ENCODE measurements at places on chromosomes 11 and 22. TPM values are rescaled to one million over a fixed set of nuclear protein-coding genes. Genes with fewer than 3 reads are reported as not detected.

DNA sequence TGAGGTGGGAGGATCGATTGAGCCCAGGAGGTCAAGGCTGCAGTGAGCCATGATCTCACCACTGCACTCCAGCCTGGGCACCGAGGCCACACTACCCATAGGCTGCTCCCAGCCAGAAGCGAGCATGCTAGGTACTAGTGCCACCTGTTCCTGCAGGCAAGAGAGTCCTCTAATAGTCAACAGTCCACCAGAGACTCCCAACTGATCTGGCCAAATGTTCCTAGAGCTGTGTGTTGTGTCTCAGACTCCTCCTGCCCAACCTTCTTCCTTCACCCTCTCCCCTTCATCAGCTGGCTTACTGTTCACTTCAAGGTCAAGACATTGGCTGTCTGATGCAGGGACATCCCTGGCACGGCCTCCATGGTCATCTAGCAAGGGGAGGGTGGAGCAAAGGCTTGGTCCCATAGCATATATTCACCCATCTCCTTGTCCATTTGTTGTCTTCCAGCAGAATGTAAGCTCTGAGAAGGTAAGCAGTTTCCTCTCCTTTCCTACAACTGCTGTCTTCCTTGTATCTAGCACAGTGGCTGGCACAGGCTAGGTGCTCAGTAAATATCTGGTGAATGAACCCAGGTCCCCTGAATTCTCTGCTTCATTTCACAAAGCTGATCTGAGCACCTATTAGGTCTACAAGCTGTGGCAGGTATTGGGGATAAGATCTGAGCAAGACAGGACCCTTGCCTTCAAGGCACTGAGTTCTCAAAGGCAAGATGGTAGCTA lies 126.2 kb upstream of the SERPIND1 start:
- DNase-seq: no peak

- no peak for DNase-seq
Observed at GRCh38 chr11:27672836-27673464, 27.3 kb downstream of the BDNF start.

GRCh38 chr22:32042924-32043323 lies at the start of gene SLC5A1:
Gene SLC5A1, plus strand, starts transcription at chr22:32043261. Its CDS starts 21 bp downstream, at chr22:32043282.
- DNase-seq: no peak

GRCh38 chr22:26891429-26891828 lies 234.0 kb downstream of the MIAT start:
- no peak for DNase-seq

DNA sequence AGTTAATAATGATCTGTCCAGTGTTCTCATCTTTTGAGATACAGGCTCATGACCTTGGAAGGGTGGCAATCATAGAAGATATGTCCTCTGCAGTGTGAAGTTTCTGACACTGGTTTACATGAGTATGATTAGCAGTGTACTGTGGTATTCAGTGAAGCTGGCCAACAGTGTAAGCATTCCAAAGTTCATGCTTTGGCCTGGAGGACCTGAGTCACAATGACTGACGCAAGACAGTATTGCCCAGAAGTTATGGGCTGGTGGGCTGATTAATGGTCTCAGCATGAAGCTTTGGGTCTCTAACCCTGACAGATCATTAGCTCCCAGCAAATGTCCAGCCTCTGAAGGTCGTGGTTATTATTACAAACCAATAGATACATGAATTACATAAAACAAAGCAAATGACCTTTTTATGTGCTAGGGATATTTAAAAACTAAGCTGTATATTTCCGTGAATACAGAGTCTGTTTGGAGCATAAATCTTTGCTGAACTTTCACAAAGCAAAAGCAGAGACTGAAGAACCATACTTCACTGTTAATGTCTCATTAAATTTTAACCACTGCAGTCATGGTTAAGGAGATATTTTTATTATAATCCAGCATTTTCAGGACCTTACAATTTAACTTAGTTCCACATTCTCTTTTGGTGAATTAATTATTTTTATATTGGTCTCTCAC lies 28.3 kb upstream of the USP47 start:
- DNase-seq: peak; percentile 18

The MTCH2 gene
- polyA plus RNA-seq: 111 TPM

GRCh38 chr22:20241579-20242392 lies 26.3 kb downstream of the RTN4R start:
- no peak for DNase-seq

DNA sequence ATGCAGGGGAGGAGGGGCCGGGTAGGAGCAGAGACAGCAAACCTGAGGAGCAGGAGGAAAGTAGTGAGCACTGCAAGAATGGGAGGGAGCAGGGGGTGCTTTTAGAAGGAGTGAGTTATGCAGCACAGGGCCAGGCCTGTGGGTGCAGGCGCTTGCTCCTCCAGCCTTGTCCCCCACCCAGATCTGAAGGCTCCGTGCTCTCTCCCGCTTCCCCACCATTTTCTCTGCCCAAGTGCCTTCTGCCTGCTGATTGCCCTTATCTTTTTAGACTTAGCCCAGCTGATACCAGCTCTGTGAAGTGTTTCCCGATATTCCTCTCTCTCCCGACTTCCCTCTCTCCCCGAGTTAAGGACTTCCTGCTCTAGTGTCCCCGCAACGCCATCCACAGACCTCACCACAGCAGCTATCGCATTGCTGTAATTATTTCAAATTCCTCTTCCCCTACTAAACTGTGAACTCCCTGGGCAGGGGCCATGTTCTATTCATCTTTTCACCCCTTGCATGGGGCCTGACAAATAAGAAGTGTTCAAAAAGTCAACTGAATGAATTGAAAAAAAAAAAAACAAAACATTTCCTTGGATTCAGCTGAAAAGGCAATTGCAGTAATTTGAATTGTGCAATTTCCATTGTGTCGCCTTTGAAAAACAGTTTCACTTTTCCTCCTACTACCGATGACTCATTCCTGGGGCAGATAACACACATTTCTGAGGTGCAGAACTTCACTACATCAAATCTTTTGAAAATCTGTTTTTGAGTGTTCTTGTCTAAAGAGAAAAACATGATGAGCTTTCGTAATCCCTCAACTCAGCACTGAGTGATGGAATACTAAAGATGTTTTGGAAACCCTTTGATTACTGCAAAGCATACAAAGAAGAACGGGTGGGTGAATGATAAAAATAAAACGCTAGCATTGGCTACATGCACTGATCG lies 69.7 kb upstream of the BMAL1 start:
- DNase-seq: peak; percentile 84

The LAMTOR1 gene
- 214 TPM for polyA plus RNA-seq

GRCh38 chr11:16946477-16947282 lies 67.5 kb downstream of the PLEKHA7 start:
- DNase-seq: no peak

The PRDX5 gene
- 647 TPM for polyA plus RNA-seq

The OR2AT4 gene
- not detected for polyA plus RNA-seq

The APOL2 gene
- polyA plus RNA-seq: 16.9 TPM

The RFPL1 gene
- not detected for polyA plus RNA-seq

GRCh38 chr11:11446564-11446963 lies 93.5 kb upstream of the CSNK2A3 start:
- no peak for DNase-seq

- no peak for DNase-seq
Observed at GRCh38 chr11:110297726-110298300, 1.4 kb upstream of the RDX start.

- DNase-seq: no peak
Observed at GRCh38 chr11:431921-432320, 9.9 kb downstream of the ANO9 start.

DNA sequence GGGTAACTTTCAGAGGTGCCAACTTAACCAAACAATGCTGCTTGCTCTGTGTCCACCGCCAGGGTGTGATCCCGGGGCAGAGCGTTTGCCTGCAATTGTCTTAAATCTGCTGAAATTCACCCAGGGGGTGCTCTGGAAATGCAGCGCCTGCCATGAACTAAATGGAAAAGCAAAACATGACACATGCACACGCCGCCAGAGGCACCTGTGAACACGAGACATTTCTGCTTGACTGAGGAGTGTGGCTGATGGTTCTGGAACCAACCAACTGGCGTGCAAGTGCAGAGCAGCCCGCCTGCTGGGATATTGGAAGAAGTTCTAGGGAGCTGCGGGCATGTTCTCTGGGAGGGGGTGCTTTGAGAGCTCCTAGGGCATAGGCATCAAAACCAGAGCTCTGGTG lies 30.4 kb downstream of the DSCAML1 start:
- no peak for DNase-seq

GRCh38 chr22:38696606-38697424 lies 3.9 kb downstream of the JOSD1 start:
- DNase-seq: peak; percentile 92

The MRGPRE gene
- not detected for polyA plus RNA-seq

The GAB2 gene
- polyA plus RNA-seq: 19.6 TPM

The APOL5 gene
- polyA plus RNA-seq: not detected

DNA sequence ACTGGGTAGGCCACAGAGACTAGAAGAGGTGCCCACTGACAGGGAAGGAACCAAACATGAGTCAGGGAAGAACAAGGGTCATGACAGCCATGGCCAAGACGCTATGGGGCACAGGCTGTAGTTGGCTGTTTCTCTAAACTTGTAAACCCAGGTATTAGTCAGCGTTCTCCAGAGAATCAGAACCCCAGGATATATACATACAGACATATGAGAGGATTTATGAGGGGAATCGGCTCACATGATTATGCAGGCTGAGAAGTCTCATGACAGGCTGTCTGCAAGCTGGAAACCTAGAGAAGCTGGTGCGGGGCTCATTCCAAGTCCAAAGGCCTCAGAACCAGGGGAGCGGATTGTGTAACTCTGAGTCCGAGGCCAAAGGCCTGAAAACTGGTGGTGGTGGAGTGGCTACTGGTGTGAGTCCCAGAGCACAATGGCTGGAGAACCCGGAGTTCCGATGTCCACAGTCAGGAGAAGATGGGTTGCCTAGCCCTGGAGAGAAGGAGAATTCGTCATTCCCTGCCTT lies 29.7 kb upstream of the CD81 start:
- DNase-seq: no peak

DNA sequence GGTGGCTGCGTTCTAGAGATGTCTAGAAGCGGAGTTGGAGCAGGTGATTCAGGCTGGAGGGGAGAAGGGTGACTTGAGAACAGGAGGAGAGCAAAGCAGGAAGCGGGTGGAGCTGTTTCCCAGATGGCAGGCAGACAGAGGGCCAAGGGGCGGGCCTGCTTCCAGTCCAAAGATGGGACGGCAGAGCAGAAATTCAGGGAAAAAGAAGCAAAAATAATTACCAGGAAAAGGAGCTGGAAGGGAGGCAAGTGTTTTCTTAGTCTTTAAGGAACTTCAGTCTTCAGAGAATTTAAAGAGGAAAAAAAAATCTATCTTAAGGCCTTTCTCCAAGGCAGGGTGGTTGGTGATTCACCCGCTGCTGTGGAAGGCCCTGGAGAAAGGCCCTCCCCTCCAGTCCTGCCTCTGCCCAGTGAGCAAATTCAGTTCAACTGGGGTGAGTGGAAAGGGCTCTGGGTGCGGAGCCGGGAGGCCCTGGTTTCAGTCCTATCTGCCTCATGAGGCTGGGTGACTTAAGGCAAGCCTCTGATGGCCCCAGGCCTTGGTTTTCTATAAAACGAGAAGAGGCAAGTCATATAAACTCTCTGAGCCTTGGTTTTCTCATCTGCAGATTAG lies 4.5 kb upstream of the CREB3L1 start:
- DNase-seq: peak; percentile 43

DNA sequence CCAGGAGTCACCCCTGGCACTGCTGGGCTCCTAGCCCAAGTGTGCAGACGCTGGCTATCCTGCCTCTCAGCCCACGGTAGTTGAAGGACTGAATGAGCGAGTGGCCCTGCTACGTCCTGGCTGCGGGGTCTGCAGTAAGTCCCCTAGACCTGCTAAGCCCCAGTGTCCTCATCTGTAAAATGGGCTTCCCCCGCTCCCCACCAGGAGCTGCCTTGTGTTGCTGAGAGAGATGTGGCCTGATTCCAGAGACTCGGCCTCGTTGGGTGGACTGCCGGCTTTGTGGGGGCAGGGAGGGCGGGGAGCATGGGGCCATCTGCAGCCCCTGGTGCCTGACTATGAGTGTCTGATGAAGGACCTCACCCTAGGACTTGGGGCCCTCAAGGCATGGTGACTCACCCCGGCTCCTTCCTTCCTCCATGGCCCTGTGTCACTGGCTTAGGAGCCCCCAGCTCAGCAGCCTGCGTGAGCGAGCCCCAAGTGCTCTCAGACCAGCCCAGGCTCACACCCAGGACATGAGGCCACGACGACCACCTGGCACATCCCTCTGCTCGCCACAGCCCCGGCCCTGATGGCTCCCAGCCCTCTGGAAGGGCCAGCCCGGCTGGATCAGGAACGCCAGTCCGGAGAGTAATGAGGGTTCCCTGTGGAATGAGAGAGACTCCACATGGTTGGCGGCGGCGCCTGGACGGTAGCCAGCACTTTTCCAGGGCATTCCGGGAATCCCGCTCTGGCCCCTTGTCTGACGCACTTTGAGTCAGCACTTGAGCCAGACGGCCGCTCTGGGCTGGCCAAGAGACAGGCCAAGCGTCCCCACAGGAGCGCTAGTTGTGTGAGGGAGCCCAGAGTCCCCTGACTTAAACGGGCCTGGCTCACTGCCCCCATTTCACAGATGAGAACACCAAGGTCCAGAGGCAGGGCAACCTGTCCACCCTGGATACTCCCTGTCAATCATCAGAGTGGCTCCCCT lies 50.5 kb upstream of the SHISAL1 start:
- DNase-seq: peak; percentile 85

The SLC43A1 gene
- polyA plus RNA-seq: 19.5 TPM

- DNase-seq: peak; percentile 87
Observed at GRCh38 chr22:24325105-24325757, 54.6 kb downstream of the SPECC1L start.

DNA sequence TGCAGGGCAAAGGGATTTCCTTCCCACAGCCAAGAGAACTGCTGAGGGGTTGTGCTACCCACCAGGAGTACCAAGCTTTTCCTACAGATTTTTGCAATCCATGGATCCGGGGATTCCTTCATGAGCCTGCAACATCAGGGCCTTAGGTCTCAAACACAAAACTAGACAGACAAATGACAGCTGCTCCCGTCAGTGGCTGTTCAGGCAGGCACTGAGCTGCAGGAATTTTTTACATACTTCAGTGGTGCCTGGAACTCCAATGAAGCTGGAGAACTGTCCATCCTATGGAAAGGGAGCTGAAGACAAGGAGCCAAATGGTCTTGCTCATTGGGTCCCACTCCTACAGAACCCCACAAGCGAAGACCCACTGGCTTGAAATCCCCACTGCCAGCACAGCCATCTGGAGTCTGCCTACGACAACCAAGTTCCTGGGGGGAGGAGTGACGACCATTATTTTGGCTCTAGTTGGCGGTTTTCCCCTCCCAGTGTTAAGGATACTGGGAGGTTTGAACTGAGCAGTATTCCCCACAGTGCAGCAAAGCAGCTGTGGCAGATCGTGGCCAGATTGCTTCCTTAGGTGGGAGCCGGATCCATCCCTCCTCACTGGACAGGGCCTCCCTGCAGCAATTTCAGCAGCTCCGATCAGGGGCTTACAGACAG lies 157.7 kb upstream of the TMEM45B start:
- DNase-seq: no peak

The MFNG gene
- 257 TPM for polyA plus RNA-seq

GRCh38 chr11:61675826-61676225 lies 4.4 kb upstream of the DAGLA start:
- DNase-seq: no peak
